ENCODE measurements at places on chromosomes 1 and 21.

DNA sequence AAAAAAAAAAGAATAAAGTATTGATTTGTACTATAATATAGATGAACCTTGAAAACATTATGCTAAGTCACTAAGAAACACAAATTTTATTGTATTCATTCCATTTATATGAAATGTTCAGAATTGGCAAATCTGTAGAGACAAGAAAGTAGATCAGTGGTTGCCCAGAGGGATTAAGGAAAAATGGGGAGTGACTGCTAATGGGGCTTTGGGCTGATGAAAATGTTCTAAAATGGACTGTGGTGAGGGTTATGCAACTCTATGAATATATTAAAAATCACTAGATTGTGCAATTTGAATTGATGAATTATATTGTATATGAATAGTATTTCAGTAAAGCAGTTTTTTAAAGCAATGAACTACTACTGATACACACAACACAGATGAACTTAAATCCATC is 10.0 kb downstream of the GDAP2 start:
- no peak for DNase-seq

DNA sequence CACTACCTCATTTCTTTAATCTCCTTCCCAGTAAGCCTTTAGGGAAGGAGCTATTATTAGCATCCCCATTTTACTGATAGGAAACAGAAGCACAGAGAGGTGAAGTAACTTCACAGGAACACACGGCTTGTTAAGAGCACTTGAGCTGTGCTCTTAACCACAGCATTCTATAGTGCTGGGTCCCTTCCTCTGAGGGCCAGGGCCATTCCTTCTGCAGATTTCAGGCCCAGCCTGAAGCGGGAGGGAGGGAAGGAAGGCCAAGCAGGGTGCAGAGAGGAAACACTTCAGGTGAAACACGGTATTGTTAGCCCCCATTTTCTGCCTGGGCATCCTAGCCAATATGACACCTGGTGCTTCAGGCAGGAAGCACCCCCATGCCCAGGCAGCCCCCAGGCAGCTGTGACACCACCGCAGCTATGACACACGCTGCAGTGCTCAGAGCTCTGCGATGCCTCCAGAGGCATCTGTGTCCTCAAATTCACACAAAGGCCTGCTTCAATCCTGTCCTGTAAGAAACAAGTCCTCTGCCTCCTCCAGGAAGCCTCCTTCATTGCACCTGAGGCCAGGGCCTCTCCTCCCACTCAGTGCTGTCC is 4.5 kb upstream of the EXTL1 start:
- no peak for DNase-seq

GRCh38 chr1:112937070-112937469 is 18.9 kb downstream of the SLC16A1 start:
- no peak for DNase-seq

DNA sequence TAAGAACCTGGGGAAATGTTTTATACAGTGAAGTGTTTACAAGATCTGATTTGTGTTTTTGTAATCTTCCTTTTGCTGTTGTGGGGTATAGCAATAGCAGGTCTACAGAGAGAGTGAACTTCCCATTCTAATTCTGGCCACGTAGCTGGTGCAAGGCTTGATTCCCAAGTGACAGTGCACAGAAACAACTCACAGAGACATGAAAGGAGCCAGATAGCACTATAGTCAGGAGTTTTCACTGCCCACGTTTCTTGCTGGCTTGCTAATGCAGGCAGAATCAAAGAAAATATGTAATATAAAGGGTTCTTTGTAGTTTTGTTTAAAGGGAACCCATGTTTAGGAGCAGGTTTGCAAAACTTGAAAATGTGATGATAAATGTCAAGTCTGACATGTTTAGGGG is 170.9 kb upstream of the IVNS1ABP start:
- no peak for DNase-seq

DNA sequence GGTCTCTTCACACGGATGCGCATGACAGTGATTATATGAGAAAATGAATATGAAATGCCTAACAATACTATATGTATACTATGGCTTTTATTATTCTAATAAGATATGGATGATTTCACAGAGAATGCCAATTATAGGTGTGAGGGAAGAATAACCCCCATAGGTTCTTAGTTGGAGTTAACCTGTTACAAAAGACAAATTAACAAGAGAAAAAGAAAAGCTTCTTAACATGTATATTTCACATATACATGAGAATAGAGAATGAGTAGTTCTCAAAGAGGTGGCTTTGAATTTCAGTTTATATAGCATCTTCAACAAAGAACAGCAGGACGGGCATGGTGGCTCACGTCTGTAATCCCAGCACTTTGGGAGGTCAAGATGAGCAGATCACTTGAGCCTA is 24.0 kb upstream of the DMRTB1 start:
- no peak for DNase-seq

- no peak for DNase-seq
Measured at GRCh38 chr1:237011432-237011831, 7.2 kb upstream of the MT1HL1 start.

- no peak for DNase-seq
Measured at GRCh38 chr1:190665045-190665444, 187.4 kb upstream of the BRINP3 start.

DNA sequence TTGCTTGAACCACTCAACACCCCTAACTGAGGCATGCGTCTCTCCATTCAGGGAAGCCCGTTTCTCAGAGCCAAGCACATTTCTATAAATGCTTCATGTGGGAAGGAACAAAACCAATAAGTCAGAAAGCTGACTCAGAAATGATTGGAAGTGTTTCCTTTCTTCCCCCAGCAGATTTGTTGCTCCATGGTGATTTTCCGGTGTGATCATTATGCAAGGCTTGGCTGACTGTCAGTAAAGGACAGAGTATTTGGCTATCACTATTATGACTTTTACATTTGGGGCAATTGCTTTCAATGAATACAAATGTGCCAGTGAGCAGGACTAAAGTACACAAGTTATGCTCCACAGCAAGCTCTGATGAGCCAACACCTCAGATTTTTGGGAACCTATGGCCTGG is 53.3 kb upstream of the ZC3H11B start:
- no peak for DNase-seq

GRCh38 chr1:166273618-166274017 is 106.8 kb upstream of the FAM78B start:
- no peak for DNase-seq
